ENCODE measurements at places on chromosomes 4 and X. TPM values are rescaled to one million over a fixed set of nuclear protein-coding genes. Genes with fewer than 3 reads are reported as not detected.

MND1 gene
- 16.5 TPM for polyA plus RNA-seq

ODAPH gene
- not detected for polyA plus RNA-seq

UGT2B10 gene
- polyA plus RNA-seq, result not detected

SAGE1 gene
- polyA plus RNA-seq, result not detected

SLITRK4 gene
- 19.4 TPM for polyA plus RNA-seq

PNMA6F gene
- polyA plus RNA-seq, result 0.32 TPM

LIMCH1 gene
- 103 TPM for polyA plus RNA-seq

GPC3 gene
- polyA plus RNA-seq, result 1,204 TPM

DMD gene
- 14.0 TPM for polyA plus RNA-seq

PDLIM3 gene
- polyA plus RNA-seq, result 5.4 TPM

GAGE12F gene
- polyA plus RNA-seq, result not detected

SLC39A8 gene
- 22.1 TPM for polyA plus RNA-seq

SPRY1 gene
- 90.6 TPM for polyA plus RNA-seq

ATP2B3 gene
- 0.35 TPM for polyA plus RNA-seq

GRCh38 chr4:115110191-115111181 lies 2.9 kb downstream of the NDST4 start:
- no peak for DNase-seq

- DNase-seq, result no peak
Observed at GRCh38 chrX:8868070-8868773, 67.0 kb upstream of the FAM9A start.

DNA sequence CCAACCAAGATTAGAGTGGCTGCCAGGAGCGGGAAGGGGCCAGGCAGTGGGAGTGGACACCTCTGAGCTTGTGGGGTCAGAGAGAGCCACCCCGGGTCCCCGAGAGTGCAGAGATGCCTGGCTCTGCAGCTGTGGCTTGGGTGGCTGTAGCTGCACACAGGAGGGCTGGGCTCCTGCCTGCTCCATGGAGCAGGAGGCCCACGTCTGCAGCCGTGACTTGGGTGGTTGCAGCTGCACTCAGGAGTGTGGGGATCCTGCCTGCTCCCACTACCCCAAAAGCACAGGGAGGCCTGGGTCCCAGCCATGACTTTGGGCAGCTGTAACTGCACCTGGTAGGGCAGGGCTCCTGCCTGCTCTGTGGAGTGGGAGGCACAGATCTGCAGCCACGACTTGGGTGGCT lies 28.7 kb upstream of the DIPK2B start:
- no peak for DNase-seq

GRCh38 chrX:72029483-72030411 lies 102.0 kb downstream of the RTL5 start:
- DNase-seq, result no peak

DNA sequence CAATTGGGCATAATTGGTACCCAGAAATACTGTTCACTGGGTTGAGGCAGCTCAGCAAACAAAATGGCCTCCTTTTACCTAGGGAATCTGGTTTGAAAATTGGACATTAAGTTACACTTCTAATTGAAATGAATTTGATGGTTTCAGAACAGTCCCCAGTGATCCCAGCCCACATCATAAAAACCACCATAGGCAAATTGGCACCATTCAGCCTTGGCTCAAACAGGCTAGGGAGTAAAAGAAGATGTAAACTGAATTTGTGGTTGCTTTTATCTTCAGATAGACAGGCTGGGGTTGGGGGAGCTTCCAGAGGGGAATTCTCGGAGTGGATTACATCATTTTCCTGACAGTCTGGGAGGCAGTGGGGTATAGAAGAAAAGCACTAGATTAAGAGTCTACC lies 576.5 kb downstream of the MID1IP1 start:
- DNase-seq, result no peak

DNA sequence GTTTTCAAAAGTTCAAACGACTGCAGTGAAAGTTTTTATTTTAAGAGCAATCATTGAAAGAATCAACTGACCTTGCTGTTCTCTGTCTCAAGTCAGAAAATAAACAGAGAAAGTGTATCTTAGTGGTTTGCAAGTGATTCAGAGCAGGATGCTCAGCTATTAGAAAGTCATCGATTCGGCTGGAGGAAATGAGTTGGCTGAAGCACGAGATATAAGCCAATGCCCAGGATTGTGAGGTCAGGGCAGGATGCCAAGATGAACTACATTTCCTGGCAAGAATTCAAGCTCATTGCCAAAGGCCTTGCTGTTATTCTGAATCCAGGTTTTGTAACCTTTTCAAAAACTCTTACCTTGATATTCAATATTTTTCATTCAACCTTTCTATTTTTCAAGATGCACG lies 541.4 kb upstream of the BOD1L1 start:
- DNase-seq, result no peak

- no peak for DNase-seq
Observed at GRCh38 chrX:82757614-82758013, 750.5 kb upstream of the POU3F4 start.

GRCh38 chr4:151227731-151228130 lies 49.2 kb upstream of the PRSS48 start:
- DNase-seq, result no peak

DNA sequence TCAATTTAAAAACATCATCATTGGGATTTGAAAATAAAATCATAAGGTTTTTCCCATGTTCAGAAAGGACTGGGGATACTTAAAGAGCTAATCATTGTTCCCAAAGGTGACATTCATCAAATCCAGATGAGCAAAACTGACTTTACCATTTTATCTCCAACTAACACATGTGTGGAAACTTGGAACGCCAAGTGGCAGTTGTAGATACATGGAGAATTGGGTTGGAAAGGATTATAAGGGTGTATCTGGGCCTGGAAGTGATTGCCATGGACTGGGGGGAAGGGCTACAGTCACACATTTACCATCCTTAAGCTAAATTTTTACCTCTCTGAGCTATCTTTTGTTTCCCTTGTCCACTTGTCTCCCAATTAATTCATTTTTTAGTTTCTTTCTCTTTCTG lies 203.4 kb downstream of the SLC39A8 start:
- DNase-seq, result no peak

GRCh38 chrX:21014326-21014725 lies 359.9 kb upstream of the CNKSR2 start:
- DNase-seq, result no peak

DNA sequence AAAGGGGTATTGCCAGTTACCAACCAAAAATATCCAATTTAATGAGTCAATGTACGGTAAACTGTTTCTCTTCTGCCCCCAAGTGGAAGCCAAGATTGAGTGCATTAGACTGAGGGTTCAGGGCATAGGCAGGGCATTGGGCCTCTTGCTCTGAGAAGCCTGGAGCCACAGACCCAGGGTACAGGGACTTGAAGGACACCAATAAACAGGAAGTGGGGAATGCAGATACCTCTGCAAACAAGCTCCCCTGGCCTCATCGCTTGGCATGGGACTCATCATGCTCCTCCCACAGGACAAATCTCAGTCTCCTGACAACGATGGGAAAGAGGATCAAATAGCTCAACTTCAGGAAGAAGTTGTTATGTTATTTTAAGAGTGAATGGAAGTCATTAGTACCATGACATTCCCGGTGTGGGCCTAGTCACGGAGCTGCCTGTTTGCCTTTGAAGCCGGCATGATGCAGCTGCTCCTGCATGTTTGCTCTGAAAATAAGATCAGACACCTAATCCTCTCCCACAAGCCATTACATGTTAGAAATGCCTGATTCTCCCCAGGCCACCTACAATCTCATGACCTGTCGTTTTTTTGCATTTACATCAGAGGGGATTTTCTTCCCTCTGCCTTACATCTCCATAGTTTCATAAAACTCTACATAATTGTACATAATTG lies 224.2 kb downstream of the RCHY1 start:
- DNase-seq, result peak; percentile 15

- DNase-seq, result peak; percentile 63
Observed at GRCh38 chr4:212438-213188, 88.3 kb downstream of the ZNF718 start.

GRCh38 chrX:68596871-68597270 lies 50.6 kb upstream of the STARD8 start:
- no peak for DNase-seq

- DNase-seq, result no peak
Observed at GRCh38 chr4:174847801-174848427, 18.9 kb upstream of the GLRA3 start.

DNA sequence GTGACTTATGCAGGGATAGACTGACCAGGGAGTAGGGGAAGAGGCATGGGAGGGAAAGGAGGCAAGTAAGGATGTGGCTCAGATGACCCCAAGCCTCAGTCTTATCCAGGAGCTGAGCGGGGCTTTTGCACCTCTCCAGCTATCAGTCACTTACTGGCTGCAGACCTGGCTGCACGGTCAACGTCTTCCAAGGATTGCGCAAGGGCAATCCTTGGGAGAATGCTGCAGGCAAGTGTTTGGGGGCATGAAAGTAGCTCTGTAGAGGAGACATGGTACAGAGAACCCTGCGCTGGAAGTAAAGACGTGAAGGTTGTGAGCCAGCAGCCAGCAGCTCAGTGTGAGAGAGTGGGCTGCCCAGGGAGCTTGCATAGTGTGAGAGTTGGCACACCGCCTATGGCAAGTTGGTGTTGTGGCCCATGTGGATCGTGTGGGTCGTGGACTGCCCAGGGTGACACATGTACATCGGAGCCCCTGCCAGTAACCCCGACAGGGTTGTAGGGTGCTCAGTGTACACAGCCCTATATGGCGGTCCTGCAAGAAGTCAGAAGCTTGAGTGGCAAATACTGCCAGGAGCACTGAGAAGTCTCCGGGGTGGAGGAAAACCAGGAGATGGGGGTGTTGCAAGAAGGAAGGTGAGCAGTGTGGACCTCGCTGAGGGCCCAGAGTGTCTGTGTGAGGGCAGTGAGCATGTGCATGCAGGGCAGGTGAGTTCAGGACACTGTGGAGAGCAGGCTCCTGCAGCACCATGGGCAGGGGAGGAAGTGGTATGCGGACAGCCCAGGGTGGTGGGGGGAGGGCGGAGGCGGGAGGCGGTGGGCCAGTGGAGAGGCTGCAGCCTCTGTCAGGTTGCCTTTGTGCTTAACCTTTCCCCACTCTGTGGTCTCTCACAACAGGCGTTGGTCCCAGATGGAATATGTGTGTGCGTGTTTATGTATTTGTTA lies 50.9 kb downstream of the KIT start:
- DNase-seq, result no peak

GRCh38 chrX:72052415-72053090 lies 79.2 kb downstream of the RTL5 start:
- DNase-seq, result no peak

- no peak for DNase-seq
Observed at GRCh38 chrX:153075366-153075765, 3.1 kb downstream of the PNMA6A start.

- no peak for DNase-seq
Observed at GRCh38 chr4:149203256-149204001, 612.2 kb downstream of the IQCM start.

- DNase-seq, result no peak
Observed at GRCh38 chr4:71772592-71772991, 11.3 kb downstream of the GC start.

DNA sequence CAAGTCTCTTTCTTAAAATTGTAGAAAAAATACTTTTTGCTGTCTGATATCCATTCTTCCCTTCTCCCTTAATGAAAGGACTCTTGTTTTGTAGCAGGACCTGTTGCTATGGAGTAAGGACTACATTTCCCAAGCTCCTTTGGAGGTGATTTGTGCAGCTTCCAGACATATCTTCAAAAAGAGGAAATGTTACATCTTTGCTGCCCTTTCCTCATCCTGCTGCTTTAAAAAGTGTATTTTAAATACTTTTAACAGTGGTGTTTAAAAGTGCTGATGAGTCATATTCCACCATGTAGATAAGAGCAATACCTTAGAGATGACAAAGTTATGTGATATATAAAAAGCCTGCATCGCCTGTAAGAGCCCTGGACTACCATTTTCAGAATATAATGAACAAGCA lies 98.7 kb downstream of the CFAP299 start:
- no peak for DNase-seq

GRCh38 chrX:103919270-103919637 lies 43.2 kb upstream of the TMSB15B start:
- DNase-seq, result peak; percentile 29

GRCh38 chrX:153935326-153935851 lies 552 bp upstream of the NAA10 start:
- no peak for DNase-seq

GRCh38 chr4:145956288-145956890 lies 17.8 kb upstream of the ZNF827 start:
- DNase-seq, result no peak

GRCh38 chrX:65035446-65035770 lies 59.2 kb upstream of the ZC4H2 start:
- peak; percentile 13 for DNase-seq

DNA sequence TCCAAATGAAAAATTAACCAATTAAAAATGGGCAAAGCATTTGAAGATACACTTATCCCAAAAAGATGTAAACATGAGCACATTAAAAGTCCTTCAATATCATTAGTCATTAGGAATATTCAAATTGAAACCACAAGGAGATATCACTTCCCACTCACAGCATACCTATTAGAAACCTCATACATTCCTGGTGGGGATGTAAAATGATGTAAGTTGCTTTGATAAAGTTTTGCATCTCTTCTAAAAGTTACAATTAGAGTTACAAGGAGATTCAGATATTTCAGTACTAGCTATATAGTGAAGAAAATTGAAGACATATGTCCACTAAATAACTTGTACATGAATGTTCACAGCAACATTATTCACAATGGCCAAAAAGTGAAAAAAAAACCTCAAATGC lies 1109.3 kb upstream of the LCORL start:
- DNase-seq, result no peak

DNA sequence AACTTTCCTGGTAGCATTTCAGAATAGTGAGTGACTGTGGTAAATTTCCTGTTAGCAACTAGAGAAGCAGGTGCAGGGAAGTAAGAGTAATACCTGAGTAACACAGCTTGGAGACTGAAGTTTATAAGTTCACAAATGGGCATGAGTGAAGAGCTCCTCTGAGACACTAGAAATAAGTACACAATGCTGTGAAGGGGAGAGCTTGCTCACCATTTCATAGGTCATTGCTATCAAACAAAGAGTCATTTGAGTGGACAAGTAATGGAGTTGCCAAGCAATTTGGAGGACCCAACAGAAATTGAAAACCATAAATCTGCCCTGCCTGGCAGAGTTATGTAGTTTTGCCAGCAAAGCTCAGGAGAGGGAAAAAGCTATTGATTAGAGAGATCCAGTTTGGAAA lies 523.6 kb downstream of the TRAM1L1 start:
- no peak for DNase-seq

- no peak for DNase-seq
Observed at GRCh38 chrX:55161581-55161980, 58.6 kb upstream of the PAGE5 start.

DNA sequence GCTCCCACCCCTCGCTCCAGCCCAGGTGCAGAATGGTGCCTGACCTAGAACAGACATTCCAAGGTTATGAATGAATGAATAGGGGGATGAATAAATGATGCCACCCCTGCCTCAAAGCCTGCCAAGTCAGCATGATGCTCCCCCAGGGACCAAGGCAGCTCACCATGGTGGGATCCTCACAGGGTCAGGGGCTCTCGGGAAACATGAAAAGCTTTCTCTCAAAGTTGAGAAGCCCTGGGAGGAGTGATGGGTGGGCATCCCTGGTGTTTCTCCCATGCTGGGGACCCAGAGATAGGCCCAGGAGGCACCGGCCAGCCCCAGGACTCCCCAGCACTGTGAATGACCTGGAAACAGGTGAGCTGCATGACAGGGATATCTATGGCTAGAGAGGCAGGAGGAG lies 58.9 kb downstream of the HTRA3 start:
- DNase-seq, result no peak

All from left renal cortex interstitium (tissue), 4 donors.